Esophagus mucosa (tissue), 1 donor: ENCODE measurements at places on chromosomes 11 and 22.

- ATAC-seq: no peak
These were observed 8.1 kb downstream of the RPL27A start for GRCh38 chr11:8690374-8691342.

DNA sequence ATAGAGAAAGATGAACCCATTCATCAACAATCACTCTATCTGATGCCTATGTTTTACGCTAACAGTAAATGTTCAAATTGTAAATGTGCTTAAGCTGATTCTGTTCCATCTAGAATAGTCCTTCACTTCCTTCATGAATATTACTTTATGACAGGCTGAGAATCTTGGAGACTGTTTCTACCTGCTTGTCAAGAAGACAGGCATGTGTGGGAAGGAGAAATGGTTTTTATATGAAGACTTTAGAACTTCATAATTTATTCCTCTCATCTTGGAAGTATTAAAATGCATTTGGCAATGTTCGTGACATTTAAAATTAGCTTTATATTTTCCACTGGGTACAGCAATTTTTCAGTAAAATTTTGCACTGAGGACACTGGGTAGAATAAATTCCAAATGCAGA, 41.0 kb downstream of the ELMOD1 start:
- no peak for ATAC-seq

GRCh38 chr11:117690484-117691217, 106.4 kb downstream of the DSCAML1 start:
- no peak for ATAC-seq

- ATAC-seq: no peak
These were observed 70.3 kb downstream of the TSPAN18 start for GRCh38 chr11:44797051-44797450.

- ATAC-seq: peak; percentile 89
These were observed 8.2 kb upstream of the TBC1D22A start for GRCh38 chr22:46754110-46754799.

GRCh38 chr11:26078231-26078821, 253.6 kb upstream of the ANO3 start:
- ATAC-seq: no peak

- ATAC-seq: no peak
These were observed 146.4 kb downstream of the CHST1 start for GRCh38 chr11:45518833-45519535.

DNA sequence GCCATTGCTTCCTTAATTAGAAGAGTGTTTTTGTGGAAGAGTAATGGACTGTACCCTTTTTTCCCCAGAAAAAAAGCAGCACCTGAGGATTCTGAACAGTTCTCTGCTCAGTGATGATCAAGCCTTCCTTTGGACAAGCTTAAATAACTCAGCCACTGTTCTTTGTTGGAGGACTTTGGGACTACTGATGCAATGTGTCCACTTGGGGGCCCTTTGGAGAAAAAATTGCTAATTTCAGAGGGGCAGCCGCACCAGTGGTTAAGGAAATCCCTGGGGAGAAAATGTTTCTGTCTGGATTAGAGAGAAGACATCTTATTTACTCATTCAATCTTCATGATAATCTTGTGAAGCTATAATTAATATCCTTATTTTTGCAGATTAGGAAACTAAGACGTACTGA, 5.3 kb upstream of the KMT2A start:
- no peak for ATAC-seq

DNA sequence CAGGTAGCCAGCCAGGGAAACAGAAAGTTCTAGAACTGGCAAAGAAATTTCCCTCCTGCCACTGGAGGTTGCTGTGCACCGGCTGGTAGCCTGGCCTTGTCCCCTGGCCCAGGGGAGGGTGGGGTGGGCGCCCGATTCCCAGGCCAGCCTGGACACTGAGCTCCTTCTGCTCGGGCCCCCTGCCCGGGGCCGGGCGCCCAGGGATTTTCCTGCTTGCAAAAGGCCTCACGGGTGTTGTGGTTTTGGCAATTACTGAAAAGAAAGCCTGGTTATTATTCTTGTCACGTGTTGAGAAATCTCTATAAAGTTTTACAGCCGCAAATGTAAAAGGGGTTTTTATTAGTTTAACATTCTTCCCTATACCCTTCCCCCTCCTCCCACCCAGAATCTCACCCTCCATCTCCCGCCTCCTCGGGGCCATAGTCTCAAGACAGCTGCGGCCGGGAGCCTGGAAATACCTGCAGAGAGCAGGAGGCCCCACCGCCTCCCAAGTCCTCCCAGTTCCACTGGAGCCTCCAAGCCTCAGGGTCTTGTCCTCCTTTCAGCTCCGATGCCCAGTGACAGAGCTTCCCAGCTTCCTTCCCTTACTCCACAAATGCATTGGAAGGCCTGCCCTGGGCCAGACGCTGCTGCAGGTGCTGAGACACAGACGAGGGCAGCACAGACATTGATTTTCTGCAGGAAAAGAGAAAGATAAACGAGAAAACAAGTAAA, 1515.6 kb downstream of the TBC1D22A start:
- no peak for ATAC-seq

- ATAC-seq: no peak
These were observed 7.3 kb upstream of the TSSC4 start for GRCh38 chr11:2393111-2393868.
